ENCODE measurements at places on chromosomes 16 and 17. TPM values are rescaled to one million over a fixed set of nuclear protein-coding genes. Genes with fewer than 3 reads are reported as not detected.

- no peak for DNase-seq
Observed at GRCh38 chr17:17603178-17603894, 11.8 kb upstream of the PEMT start.

- DNase-seq: peak; percentile 58
Observed at GRCh38 chr17:2023692-2024571, 1.2 kb downstream of the RTN4RL1 start.

The RND2 gene
- total RNA-seq: 0.82 TPM

DNA sequence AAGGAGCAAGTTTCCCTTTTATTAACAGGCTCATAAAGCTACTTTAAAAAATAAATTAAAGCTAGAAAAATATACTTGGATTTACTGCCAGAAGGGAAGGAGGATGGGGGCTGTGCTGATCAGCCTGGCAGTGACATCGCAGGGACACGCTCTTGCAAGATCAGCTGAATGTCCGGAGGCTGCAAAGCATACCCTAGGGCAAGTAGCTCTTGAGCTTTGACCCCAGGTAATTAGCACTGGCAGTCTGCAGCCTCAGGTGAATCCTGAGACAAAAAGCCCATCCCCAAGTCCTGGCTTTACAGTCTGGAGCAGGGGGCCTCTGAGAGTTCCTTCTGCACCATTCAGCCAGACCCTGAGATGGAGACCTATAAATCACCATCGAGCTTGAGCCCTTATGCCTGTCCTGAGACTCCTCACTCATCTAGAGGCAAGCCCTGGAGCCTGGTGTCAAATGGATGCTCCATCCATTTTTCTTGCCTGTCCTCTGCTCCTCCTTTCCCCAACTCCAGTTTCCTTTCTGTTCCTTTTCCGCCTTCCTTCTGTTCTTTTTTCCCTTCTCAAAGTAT is 131.7 kb downstream of the TMEM114 start:
- DNase-seq: no peak

DNA sequence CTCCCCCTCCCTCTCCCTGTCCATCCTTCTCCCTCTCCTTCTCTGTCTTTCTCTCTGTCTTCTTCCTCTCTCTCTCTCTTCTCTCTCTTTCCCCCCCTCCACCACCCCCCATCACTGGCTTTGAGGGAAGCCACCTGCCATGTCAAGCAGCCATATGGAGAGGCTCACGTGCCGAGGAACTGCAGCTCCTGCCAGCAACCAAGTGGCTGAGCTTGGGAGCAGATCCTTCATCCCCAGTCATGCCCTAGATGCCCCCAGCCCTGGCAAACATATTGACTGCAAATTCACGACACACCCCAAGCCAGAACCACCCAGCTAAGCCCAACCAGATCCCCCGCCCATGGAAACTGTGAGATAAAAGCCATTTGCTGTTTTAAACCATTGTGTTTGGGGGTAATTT is 40.9 kb upstream of the RBFOX3 start:
- no peak for DNase-seq

GRCh38 chr16:69620573-69620972 is 54.8 kb downstream of the NFAT5 start:
- DNase-seq: no peak

DNA sequence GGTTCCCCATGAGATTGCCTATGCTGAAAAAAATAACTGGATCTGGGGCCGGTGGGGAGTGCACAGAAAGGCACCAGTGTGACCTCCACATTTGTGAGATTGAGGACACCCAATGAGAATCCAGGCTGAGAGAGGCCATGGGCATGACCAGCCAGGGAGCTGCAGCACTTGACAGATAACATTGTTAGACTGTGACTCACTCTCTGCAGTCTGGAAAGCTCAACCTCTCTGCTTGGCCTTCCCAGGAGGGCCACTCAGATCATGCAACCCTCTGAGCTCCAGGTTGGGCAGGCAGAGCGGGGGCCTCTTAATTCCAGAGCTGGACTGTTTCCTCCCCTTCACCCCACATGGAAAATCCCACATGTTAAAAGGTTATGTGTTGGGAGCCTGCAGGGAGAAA is 30.1 kb downstream of the FZD2 start:
- DNase-seq: peak; percentile 59

DNA sequence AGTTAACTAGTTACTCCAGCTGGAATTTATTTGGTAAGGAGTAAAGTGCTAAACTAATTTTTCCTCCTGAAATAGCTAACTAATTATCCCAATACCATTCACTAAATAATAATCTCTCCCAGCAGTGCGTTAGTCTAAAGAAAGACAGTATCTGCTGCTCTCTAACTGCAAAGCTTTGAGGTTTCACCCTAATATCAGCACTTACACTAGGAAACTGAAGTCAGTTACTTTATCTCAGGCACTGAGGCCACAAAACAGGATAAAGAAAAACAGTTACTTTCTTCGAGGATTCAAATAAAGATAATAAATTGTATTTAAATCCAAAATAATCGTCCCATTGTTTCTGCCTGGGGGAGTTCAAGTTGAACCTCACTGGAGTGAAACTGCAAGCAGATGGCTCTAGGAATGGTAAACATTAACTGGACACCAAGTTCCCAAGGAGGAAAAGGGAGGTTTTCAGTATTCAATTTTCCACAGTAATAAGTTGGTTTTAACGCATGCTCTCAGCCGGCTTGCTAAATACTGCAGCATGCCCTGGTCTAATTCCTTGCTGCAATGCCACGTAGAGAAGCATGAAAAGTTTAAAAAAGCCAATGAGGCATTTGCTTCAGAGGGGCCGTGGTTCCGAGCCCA is 20.0 kb upstream of the FOXJ1 start:
- no peak for DNase-seq

The RAMP2 gene
- total RNA-seq: 39.3 TPM

GRCh38 chr17:81244358-81245023 is 5.4 kb downstream of the NDUFAF8 start:
- peak; percentile 30 for DNase-seq

The GCGR gene
- not detected for total RNA-seq

GRCh38 chr16:10995565-10995964 is 51.2 kb downstream of the CLEC16A start:
- DNase-seq: no peak

The SSH2 gene
- total RNA-seq: 36.8 TPM

- DNase-seq: peak; percentile 55
Observed at GRCh38 chr17:38879878-38880665, 10.2 kb downstream of the LASP1 start.

- no peak for DNase-seq
Observed at GRCh38 chr16:58582133-58582532, 47.5 kb downstream of the CNOT1 start.

The SLC52A1 gene
- not detected for total RNA-seq

The SULT1A2 gene
- 1.1 TPM for total RNA-seq

The KRT40 gene
- not detected for total RNA-seq

The TMEM92 gene
- not detected for total RNA-seq

GRCh38 chr16:60541535-60541934 is 1494.7 kb downstream of the CDH8 start:
- no peak for DNase-seq
